ENCODE measurements at places on chromosomes 5 and 9.

DNA sequence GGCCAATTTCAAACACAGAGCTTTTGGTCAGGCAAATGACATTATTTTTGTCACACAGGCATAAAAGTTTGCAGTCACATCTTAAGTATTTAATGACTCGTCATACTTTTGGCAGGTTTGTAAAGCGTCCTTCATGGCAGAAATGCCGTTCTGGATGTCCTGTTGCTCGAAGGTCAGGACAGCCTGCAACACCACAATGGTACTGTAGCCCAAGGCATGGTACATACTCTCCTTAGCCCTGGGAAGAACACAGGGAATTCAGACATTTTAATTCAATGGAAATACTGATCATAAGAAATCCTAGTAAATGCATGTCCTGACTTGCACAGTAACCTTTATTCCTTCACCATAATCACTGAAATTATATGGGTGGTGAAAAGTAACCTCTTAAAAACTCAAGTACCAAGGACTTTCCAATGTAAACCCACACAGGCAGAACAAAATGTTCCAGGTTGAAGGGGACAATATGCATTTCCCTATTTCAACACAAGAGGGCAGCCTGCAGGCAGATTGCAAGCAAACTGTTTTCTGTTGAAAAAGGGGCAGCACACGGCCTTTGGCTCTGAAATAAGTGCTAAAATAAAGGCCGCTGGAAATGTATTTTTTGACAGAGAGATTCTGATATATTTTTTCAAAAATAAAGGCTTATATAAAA is 95.7 kb downstream of the TTC39B start:
- peak; percentile 86 for DNase-seq

GRCh38 chr5:56638061-56638621 is 177.2 kb upstream of the MAP3K1 start:
- DNase-seq: no peak

- DNase-seq: no peak
These were observed 55.6 kb downstream of the RXRA start for GRCh38 chr9:134381671-134382516.

DNA sequence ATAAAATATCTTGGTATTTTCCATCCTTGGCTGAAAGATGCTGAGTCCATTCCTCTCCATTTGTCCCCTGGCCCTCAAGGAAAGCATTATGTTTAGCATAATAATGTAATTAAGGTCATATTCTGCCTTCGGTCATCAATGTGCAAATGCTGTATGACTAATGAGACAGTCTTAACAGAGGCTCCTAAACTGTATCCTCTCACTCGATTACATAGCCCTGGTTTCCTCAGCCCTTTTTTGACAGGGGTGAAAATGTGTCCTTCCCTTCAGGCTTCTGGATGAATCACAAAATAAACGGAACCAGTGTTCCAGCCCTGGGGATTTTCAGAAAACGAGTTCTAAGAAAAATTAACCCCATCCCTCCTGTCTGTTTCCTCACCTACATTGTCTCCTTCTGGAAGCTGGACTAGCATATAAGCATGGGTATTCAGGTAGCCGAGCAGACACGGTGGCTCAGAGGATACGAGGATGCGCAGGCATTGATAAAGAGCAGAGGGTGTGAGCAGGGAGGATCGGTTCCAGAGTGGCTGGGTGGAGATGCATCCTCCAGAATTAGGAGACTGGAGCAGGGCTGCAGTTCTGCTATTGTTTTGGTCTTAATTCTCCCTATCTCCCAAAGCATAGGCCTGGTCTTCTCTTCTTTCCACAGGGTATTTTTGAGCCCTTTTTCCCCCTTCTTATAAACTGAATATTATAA is 742.9 kb downstream of the TLR4 start:
- DNase-seq: no peak

- no peak for DNase-seq
These were observed 215.1 kb upstream of the DAPK1 start for GRCh38 chr9:87282538-87282937.

- peak; percentile 96 for DNase-seq
These were observed 5.7 kb downstream of the TMC1 start for GRCh38 chr9:72526901-72527800.

DNA sequence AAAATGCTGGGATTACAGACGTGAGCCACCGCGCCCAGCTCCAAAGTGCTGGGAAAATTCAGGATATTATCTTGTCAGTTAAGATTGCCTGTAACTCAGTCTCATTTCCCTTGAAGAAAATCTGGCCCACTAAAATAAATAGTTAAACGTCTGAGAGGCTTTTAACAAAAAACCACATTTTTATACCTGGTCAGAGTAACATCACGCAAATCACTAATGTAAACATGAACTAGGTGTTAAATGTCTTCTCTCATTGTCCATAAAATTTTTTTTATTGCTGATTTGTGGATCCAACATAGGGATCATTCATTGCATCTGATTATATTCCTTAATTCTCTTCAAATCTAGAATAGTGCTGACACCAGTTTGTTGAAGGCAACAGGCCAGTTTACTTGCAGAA is 22.3 kb downstream of the CNOT6 start:
- no peak for DNase-seq

- DNase-seq: peak; percentile 22
These were observed 13.6 kb downstream of the ARHGAP26 start for GRCh38 chr5:142783601-142784341.

DNA sequence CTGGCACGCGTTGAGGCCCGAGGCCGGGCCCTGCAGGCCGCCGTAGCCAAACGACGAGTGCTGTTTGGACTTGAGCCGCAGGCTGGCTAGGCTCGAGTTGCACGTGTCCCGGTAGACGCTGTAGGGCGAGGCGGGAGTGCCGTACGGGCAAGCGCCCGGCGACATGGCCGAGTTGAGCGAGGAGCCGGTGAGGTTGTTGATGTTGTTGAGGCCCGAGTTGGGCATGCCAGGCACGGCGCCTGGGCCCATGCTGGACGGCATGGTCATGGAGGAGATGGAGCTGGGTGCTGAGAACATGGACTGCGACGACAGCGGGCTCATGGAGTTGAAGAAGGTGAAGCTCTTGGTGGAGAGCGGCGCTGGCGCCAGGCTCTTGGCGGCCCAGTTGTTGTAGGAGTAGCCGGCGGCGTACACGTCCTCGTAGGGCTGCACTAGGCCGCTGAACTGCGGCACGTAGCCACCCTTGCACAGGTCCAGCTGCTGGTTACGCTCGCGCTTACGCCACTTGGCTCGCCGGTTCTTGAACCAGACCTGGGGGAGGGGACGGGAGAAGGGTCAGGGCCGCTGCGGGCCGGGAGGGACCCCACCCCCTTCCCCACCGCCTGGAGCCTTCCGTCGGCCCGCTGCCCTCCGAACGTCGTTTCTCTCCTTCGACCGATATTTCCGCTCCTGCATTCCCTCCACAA is 5.1 kb downstream of the PITX1 start:
- DNase-seq: peak; percentile 2

DNA sequence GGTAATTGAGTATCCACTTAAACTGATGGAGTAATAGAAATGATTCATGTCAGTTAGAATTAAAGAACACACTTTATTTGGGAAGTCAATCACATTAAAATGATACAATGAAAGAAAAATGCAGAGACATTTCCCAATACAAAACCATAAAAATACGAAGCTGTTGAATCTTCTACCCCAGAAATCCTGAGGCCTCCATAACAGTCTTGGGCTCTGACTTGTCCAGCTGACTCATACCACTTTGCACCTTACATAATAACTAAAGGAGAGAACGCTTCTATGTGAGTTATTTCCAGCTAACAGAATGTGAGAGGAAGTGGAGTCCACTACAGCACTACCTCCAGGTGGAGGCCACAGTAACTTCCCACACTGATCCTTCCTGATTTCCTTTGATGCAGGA is 305.0 kb downstream of the MRPS30 start:
- no peak for DNase-seq

GRCh38 chr9:93183663-93184431 is at the start of gene WNK2:
Gene WNK2, plus strand, starts transcription at chr9:93184139. Its CDS starts 791 bp downstream, at chr9:93184930.
- no peak for DNase-seq
